Activated B cell treated with CpG ODN at 0.5 μM for 24 hours (primary cell): ENCODE measurements at places on chromosomes 7 and 10. TPM values are rescaled to one million over a fixed set of nuclear protein-coding genes. Genes with fewer than 3 reads are reported as not detected.

DNA sequence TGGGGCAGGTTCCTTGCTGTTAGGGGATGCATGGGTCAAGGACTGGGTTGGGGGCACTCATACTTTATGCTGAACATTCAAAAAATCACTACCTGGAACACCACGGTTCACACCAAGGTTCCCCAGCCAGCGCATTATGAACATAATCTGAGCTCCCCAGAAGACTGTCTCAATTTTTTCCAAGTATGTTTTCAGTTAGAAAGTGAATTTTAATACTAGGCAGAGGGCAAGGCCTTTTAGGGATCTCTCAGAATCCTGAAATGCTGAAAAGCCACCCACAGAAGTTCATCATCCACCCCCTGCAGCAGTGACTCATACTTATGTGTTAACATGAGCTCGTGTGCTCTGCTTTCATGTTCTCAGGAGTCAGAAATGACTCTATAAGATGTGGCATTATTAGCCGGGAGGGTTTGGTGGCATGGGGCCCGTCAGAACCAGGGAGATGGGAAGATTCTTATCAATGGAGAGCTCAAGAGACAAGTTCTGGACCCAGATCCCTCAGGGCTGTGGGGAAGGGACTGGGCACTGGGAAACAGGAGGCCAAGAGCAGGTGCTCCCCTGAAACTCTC, 185.2 kb upstream of the ITGB1 start:
- DNase-seq: no peak

- no peak for DNase-seq
Measured at GRCh38 chr10:7756360-7756992, 31.3 kb downstream of the KIN start.

DNA sequence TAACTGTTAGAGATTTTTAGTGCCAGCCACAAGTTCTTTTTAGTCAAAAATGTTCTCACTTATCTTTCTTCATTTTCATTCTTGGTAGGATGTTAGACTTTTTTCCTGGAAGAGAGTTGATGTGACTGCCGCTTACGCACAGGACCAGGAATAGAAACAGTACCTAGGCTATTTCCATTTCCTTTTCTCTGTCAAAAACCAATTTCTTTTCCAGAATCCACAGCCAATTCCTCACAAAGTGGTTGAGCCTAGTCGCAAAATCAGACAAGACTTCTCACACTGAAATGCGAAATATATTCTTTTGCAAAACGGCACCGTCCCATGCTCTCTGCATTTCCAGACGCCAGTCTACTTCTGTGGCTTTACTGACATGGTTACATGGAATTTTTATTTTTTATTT, 394.2 kb downstream of the GALNT17 start:
- DNase-seq: no peak

PIP gene
- not detected in 2 replicates for total RNA-seq

ZNF394 gene
- 61.5 and 61.7 TPM in 2 replicates for total RNA-seq

GIMAP2 gene
- 19.5 and 21.7 TPM in 2 replicates for total RNA-seq

SFTPA1 gene
- not detected in 2 replicates for total RNA-seq

LAMB1 gene
- not detected in 2 replicates for total RNA-seq

LRRC4 gene
- total RNA-seq: 0.07 and 0.16 TPM in 2 replicates

DNA sequence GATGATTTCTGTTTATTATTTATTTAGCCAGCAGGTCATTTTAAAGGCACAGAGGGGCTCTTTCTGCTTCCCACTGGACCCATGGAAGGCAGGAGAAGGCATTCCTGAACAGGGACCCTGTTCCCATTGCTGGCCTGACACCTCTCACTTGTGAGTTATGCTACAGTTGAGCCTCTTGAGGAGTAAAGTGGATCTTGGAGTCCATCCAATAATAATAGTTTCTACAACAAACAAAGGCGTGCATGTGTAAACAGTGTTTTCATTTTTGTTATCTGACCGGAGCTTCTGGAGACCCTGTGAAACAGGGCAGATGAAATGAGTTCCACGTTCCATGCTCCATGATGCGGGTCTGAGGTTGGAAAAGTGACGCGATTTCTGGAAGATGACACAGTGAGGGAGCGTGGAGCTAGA, 127.3 kb upstream of the HABP2 start:
- no peak for DNase-seq

DNA sequence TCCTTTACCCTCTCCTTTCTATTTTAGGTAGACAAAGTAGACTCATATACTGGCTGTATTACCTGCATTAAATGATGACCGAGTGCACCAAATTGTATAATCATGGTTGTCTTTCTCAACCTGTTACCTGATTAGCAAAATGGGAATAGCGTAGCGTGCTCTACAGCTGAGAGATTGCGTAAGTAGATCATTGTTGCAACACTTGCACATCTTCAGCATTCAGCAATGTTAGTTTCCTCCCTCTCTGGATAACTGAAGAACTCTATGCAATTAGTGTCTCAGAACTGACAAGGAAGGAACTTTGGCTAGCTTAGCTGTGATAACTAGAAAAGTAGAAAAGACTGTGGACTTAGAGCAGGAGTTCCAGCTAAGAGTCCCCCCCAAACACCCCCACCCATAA, 787.4 kb downstream of the PHTF2 start:
- no peak for DNase-seq

- no peak for DNase-seq
Measured at GRCh38 chr10:24449321-24449740, 240.4 kb downstream of the KIAA1217 start.

DNA sequence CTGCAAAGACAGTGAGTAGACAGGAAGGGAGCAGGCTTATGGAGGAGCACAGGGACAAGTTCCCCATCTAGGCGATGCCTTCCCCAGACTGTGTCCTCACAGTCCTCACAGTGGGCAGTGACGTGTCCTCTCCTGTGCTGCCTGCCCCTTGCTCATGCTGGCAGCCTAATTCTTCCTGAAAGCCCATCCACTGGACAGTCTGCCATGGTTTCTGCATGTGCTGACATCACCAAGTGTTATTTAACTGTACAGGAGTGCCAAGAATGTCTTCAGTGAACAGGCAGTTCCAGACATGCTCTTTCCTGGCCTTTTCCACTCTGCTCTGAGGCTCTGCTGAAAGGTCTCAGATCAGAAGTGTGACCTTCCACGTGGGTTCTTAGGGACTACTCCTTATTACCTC, 54.1 kb downstream of the ZNF248 start:
- DNase-seq: no peak

- DNase-seq: no peak
Measured at GRCh38 chr10:33249659-33250345, 84.7 kb downstream of the NRP1 start.

CLDN4 gene
- total RNA-seq: not detected in 2 replicates

GRCh38 chr10:14244147-14244546, 86.6 kb downstream of the FRMD4A start:
- DNase-seq: no peak

METTL27 gene
- 0.66 and 1.7 TPM in 2 replicates for total RNA-seq

- DNase-seq: no peak
Measured at GRCh38 chr7:137873524-137873923, 26.8 kb upstream of the DGKI start.

- no peak for DNase-seq
Measured at GRCh38 chr10:122854648-122855047, 9.0 kb upstream of the CUZD1 start.

- DNase-seq: no peak
Measured at GRCh38 chr10:128763588-128763987, 637.4 kb upstream of the MKI67 start.

NKX2-3 gene
- not detected in 2 replicates for total RNA-seq

TRPV5 gene
- 0.11 and 0.17 TPM in 2 replicates for total RNA-seq

DNA sequence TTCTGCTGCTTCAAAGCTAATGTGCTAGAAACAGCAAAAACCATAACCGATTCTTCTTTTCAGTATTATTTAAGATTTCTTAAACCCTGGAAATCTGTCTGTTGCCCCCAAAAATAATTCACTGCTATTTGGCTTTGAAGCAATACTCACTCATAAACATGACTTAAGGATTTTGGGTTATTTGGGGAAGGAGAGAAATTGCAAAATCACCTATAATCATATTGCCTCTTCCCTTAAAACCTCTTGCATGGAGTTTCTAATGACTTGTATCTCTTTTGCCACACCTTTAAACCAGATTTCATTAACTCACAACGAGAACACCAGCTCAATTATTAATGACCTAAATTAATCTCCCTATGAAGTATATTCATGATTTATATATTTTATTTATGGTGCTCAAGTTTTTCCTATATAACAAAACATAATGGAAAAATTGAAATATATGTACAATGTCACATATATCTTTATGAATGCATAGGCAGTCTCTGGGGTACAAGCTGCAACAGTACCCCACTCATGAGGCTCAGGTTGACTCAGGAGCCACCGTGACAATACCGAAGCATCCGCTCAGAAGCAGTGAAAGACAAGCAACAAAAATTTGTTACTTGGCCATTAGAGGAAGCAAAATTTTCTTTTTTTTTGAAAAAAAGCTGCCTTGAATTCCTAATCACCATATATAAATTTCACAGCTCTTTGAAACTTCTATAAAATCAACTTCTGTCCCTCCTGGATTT, 3.0 kb downstream of the NAMPT start:
- no peak for DNase-seq

PKD2L1 gene
- not detected in 2 replicates for total RNA-seq

GRCh38 chr7:55030314-55030713, 11.5 kb downstream of the EGFR start:
- DNase-seq: no peak

CHST15 gene
- total RNA-seq: 12.1 and 13.8 TPM in 2 replicates

ASB4 gene
- not detected in 2 replicates for total RNA-seq

- DNase-seq: no peak
Measured at GRCh38 chr10:122543676-122544445, 16.7 kb upstream of the DMBT1 start.

CALN1 gene
- total RNA-seq: not detected in 2 replicates

ACHE gene
- total RNA-seq: 0.16 and 0.34 TPM in 2 replicates

DNA sequence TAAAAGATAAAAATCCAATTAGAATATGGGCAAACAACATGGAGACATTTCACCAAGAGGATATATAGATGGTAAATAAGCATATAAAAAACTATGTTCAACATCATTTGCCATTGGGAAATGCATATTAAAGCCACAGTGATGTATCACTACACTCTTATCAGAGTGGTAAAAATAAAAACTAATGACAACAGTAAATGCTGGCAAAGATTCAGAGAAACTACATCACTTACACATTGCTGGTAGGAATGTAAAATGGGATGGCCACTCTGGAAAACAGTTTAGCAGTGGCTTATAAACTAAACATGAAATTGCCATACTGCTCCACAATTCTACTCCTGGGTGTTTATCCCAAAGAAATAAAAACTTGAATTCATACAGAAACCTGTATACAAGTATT, 59.2 kb downstream of the CROT start:
- no peak for DNase-seq

AKR1C4 gene
- not detected in 2 replicates for total RNA-seq

- DNase-seq: no peak
Measured at GRCh38 chr7:90187507-90188050, 24.0 kb upstream of the STEAP2 start.

MLLT10 gene
- 40.6 and 48.7 TPM in 2 replicates for total RNA-seq

- DNase-seq: no peak
Measured at GRCh38 chr7:29620556-29620930, 56.9 kb downstream of the PRR15 start.

DNA sequence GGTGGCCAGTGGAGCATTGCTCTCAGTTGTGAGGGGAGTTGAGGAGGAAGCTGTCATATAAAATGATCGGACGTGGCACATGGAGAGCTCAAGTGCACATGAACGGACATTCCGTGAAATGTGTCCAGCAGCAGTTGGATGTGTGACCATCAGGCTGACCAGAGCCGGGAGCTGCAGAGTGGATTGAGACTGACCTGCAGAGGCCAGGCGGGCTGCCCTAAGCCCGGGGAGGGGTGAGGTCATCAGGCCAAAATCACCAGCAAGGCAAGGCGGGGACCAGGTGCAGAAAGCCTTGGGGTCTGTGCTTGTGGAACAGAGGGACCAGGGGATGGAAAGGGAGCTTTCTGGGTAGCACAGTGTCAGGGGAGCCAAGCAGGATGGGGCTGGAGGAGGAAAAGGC, 279.5 kb downstream of the CELF2 start:
- no peak for DNase-seq

DNA sequence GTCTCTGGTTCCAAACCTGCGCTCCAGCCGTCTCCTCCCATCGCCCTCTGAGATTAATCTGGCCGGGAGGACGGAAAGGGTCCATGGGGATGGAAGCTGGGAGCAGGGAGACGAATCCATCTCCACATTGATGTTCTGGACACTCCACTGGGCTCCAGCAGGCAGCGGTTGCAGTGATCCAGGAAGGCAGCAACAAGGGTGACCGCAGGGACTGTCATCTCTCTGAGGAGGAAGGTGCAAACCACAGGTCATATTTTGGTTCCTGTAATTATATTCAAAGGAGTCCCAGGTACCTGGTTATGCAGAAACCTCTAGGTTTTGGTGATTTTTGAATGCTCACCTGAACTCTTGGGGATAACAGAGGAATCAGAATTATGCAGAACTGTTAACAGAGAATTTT, 54.8 kb downstream of the EVX1 start:
- DNase-seq: no peak

SPDYE9 gene
- not detected in 2 replicates for total RNA-seq

- no peak for DNase-seq
Measured at GRCh38 chr7:128752251-128752650, 13.1 kb downstream of the CALU start.

GRCh38 chr7:148026713-148027112, 563.9 kb upstream of the C7orf33 start:
- no peak for DNase-seq

DNA sequence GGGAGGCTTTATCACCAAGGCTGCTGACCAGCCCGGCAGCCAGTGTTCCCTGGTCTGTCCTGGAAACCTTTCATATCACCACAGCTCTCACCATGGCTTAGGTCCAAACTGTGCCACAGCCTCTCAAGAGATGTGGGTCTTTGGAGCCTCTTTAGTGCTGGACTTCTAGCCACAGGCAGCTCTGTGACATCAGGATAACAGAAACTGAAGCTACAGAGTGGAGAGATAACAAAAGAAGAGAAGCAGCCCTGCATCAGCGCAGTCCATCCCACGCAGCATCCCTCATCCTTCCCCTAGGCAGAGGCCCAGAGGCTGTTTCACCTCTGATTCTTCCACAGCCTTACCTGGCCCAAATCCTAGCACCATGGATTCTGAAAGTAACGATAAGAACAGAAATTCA, 187.9 kb upstream of the KMT2E start:
- DNase-seq: no peak

- no peak for DNase-seq
Measured at GRCh38 chr7:151891753-151892152, 14.8 kb upstream of the PRKAG2 start.

DNA sequence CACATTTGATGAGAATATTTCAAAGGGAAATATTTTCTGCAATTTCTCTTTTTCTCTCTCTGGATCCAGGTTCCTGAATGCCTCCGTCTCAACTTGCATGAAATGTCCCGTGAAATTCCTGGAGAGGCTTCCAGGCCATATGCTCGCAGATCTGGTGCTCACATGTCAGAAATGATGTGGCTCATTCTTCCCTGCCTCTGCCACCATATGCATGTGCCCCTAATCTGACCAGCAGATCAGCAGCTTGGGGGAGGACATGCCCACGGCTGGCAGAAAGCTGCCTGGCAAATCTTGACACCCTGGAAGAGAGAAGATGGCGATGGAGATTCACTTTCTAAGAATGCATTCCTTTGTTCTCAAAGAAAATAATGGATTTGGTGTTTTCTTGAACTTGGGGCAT, 490.7 kb downstream of the RPS24 start:
- no peak for DNase-seq

GRCh38 chr7:142488842-142489241, 231.0 kb upstream of the PRSS58 start:
- no peak for DNase-seq

- no peak for DNase-seq
Measured at GRCh38 chr10:92241158-92241500, 49.7 kb downstream of the CPEB3 start.
